ENCODE measurements at places on chromosomes 7 and 10.

- no peak for DNase-seq
These were observed 34.4 kb downstream of the COL13A1 start for GRCh38 chr10:69835875-69836730.

GRCh38 chr10:101827919-101828600 is 9.8 kb upstream of the OGA start:
- DNase-seq, result no peak

DNA sequence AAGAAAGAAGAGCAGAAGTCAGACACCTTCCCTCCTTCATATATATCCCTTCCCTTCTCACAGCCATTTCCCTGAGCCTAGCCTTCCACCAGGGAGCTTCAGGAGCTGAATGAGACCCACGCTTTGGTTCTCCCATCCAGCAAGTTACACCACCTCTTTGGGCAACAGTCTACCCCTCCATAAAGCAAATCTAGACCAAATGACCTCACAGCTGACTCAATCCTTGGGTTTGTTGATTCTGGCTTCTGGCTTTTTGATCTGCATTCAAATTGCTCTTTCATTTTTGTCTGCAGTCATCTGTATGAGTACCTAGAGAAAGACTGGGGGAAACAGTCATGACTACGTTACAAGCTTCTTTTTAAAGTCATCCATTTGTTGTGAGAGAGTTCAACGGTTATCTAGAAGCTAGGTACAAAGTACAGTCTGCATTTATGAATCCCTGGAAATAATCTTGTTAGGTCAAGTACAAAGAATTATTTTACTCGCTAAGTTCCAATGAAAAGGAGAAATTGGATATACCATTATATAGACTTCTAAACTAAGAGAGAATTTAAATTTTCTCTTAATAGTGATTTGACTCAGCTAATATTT is 86.3 kb downstream of the RAB11FIP2 start:
- no peak for DNase-seq

GRCh38 chr10:43453266-43453831 is 16.4 kb downstream of the ZNF487 start:
- DNase-seq, result no peak

GRCh38 chr10:128286141-128286761 is 160.0 kb upstream of the MKI67 start:
- no peak for DNase-seq

All from stimulated activated CD8-positive, alpha-beta memory T cell treated with anti-CD3 and anti-CD28 coated beads, Interleukin-4, amount 100 ng/mL, for 1 hour (primary cell).